ENCODE measurements at places on chromosomes 2 and 18.

- DNase-seq = no peak
These were observed 525.2 kb downstream of the TNS1 start for GRCh38 chr2:217477583-217477982.

DNA sequence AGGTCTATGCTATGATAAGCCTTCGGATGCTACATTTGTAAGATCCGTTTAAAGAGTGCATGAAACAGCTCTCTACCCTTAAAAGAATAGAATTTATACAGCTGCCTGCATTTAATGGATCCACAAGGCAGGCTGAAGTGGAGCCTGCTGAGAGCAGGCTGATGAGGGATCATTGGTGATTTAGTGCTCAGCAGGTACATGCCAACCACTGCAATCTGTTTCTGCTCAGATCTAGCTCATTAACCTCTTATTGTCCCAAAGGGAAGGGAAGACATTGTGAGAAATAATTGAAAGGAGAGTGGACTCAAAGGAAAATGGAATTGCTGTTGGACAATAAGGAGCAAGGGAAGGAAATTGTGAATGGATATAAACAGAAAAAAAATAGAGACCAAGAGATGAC is 822.6 kb downstream of the TRIB2 start:
- DNase-seq = no peak

DNA sequence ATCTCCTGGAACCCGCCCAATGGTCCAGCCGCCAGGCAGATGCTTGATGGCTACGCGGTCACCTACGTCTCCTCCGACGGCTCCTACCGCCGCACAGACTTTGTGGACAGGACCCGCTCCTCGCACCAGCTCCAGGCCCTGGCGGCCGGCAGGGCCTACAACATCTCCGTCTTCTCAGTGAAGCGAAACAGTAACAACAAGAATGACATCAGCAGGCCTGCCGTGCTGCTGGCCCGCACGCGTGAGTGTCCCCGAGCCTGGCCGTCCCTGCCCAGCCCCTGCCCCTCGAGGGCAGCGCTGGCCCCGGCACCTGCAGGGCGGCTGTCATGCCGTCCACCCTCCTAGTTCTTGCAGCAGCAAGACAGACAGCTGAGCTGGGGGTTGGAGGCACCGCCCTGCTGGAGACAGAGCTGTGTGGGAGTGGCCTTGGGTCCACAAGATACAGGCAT is 36.7 kb downstream of the MTERF4 start:
- no peak for DNase-seq

GRCh38 chr2:207919164-207919919 is 106.0 kb downstream of the PLEKHM3 start:
- DNase-seq = no peak

DNA sequence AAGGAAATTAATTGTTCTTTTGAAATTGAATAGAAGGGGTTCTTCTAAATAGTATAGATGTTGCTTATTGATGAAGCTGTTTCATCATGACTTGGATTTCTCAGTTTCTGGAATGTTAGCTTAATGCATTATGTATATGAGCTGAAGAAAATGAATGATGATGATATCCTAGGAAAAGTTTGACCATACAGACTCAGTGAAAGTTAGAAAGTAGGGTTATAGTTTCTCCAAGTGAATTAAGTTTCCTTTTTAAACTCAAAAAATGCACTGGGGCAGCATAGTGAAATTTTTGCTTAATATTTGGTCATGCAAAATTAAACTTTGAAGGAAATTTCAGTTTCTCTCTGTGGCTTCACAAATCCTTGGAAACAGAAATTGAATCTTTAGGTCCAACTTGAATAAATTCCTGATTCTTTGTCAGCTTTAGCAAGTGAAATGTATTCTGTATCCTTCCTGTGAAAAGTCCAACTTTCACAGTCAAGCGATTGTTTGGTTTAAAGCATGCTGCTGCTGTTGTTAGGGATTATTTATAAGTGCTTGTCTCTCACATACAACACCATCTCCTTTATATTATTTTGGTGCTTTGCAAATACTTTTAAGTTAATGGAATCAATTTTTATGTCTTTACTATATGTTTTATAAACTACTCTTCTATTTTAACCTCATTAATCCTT is 78.2 kb downstream of the PIK3C3 start:
- no peak for DNase-seq

DNA sequence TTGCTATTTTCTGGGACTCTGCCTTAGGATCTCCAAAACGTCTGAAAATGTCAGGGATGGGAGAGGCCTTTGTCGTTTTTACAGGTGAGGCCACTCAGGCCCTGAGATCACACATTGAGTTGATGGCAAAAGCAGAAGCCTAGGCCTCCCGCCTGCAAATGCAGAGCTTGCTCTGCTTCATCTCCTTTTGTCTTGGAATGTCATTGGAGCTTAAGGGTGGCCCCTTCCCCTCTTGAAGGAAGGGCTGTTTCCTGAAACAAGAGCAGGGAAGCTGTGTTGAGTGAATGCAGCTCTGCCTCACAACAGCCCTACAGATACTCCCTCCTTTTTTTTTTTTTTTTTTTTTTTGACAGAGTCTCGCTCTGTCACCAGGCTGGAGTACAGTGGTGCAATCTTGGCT is 123.5 kb downstream of the GLI2 start:
- DNase-seq = no peak

GRCh38 chr18:57627488-57627887 is 5.9 kb upstream of the NARS1 start:
- no peak for DNase-seq

- DNase-seq = no peak
These were observed 59.5 kb upstream of the NCKAP5 start for GRCh38 chr2:133627741-133628140.

DNA sequence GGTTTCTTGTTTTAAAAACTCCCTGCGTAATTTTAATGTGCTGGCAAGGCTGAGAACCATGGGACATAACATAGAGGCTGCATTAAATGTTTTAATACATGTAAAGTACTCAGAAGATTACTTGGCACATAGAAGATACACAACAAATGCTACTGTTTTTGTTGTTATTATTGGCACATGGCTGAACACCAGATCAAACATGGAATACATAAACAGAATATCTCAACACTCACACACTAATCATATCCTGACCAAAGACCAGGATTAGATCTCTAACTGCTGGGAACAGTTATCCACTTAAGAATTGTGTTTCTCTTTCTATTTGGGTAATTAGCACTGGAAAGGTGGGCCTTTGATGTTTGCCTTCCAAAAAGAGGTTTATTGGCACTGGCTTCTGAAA is 69.3 kb downstream of the KCNE4 start:
- no peak for DNase-seq

DNA sequence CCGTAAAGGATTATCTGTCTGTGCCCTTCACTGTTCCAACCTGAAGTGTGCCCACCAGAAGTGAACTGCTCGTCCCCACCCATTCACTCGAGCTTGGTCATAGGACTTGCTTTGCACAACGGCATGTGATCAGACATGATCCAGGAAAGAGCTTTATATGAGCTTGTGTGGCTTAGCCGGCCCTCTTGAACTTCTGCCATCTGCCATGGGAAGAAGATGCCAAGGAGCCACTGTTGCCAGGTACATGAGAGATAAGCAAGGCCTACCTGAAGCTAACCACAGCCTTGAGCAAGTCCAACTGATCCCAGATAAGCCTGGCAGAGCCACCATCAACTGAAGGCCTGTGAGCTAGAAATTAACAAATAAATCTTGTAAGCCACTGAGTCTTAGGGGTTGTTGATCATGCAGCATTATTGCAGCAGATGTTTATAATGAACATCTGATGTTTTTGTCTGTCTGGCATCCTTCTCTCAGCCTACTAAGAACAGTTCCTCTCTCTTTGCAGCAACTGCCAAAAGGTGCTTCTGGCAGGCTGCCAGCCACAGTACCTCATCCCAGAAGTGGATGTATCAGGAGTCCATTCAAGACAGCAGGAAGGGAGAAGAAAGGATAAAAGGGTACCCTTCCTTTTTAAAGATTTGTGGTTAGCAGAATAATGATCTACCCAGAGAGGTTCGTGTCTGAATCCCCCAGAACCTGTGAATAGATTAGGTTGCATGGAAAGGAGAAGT is 16.8 kb downstream of the DBI start:
- no peak for DNase-seq

GRCh38 chr2:174738841-174739240 is 25.4 kb downstream of the CHRNA1 start:
- DNase-seq = no peak

DNA sequence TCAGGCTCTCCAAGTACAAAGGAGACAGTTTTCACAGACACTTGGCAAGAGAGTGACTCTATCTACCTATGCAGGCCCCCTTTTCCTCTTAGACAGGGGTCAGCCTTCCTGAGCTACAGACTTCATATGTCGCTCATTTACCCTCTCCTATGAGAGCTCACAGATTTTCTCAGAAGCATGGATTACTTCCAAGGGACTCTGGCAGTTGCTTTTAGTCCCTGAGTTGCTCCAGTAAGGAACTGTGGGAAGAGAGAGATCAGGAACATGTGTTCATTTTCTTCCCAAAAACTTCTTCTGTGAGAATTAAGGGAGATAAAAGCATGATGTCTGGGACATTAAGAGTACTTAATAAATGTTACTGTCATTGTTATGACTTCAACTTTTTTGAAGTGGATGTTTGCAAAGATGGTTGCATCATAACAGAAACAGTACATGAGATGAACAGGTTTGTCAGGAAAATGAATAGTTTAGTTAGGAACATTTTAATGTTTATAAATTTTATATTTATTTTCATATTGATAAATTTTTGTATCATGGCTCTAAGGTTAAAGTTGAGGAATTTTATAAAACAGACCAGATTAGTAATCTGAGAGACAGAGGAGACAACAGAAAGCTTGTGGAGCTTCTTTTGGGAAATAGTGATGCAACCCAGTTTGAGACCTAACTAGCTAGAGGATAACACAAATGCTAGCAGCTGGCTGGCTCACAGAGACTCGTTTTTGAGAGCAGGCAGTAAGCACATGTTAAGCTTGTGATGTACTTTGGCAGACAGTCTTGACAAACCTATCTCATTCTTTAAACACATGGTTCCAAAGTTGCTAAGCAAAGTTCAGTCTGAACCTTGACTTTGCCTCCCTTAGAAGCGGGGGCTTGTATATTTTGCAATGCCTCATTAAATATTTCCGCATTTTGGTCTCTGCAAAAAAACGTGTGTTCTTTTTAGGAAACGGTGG is 21.7 kb upstream of the UGP2 start:
- peak; percentile 47 for DNase-seq

DNA sequence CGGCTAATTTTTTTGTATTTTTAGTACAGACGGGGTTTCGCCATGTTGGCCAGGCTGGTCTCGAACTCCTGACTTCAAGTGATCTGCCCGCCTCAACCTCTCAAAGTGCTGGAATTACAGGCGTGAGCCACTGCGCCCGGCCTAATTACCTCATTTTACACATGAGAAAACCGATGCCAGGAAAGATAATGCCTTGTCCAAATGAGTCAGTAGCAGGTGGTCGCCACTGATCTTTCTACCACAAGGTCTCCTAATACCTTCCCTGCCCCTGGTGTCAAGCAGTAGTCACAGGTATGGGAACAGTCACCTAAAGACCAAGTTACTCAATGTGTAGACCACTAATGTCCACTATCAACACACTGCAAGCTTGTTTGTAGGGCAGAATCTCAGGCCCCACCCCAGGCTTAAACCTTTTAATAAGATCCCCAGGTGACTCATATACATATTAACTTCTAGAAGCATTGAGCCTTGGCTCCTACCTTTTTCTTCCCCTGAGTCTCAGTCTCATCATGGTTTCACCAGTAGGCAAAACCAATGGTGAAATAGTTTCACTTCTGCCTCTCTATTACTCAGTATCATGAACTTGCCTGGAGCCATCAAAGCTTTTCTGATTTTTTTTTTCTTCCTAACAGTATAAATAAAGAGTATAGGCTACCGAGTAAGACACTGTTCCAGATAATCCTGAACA is 6.9 kb upstream of the EPB41L5 start:
- DNase-seq = no peak

- DNase-seq = no peak
These were observed 434.9 kb downstream of the MBD2 start for GRCh38 chr18:53789376-53790247.

GRCh38 chr2:9741110-9741509 is 102.2 kb upstream of the TAF1B start:
- no peak for DNase-seq

GRCh38 chr18:33755931-33756560 is 178.0 kb downstream of the ASXL3 start:
- no peak for DNase-seq

DNA sequence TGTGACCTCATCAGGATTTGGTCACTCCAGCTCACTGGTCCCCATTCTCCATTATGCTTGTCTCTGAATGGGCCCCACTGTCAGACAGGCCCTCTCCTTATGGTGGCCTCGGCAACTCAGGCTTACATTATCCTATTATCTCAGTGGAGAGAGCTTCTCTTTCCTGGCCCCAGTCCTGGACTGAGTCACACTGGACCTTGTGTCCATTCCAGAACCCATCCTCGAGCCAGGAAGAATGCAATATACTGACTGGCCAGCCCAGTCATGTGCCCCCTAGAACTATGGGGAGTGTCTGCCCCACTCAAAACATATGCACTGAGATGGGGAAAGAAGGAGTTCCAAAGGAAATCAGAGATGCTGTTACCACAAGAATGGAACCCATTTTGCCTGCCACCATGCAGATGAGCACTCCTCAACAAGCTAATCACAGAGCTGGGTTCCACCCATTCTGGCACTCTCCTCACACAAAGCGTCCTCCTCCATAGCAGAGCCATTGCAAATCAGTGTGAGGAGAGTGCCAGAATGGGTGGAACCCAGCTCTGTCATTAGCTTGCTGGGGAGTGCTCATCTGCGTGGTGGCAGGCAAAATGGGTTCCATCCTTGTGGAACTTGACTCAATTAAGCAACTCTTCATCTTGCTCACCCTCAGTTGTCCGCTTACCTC is 71.9 kb downstream of the CHRNA1 start:
- no peak for DNase-seq

DNA sequence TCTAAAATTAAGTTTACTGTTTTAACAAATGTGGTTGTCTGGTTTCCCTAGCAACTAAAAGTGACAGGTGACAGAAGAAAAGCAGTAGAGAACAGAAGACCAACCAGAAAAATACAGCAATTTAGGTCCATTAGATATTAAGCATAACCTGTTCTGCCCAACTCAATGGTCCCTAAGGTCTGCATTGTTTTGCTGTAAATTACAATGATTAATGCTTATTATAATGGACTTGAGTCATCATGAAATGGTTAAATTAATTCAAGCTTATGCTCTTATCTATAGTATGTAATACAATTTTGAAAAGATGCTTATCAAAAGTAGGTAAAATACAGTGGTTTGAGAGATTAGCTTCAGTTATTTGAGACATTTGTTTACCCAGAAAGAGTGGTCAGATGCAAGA is 378.0 kb downstream of the GRB14 start:
- no peak for DNase-seq

- no peak for DNase-seq
These were observed 119.1 kb downstream of the NDUFA10 start for GRCh38 chr2:239905884-239906654.

GRCh38 chr2:213015387-213016165 is 135.8 kb downstream of the IKZF2 start:
- DNase-seq = no peak

All from left hindlimb (tissue), 1 donor.